Brain microvascular endothelial cell (primary cell): ENCODE measurements at places on chromosomes 3 and 15.

GRCh38 chr3:930866-931265, 162.0 kb upstream of the CNTN6 start:
- no peak for DNase-seq

- DNase-seq, result no peak
Observed at GRCh38 chr15:101479342-101479845, 10.1 kb downstream of the PCSK6 start.

DNA sequence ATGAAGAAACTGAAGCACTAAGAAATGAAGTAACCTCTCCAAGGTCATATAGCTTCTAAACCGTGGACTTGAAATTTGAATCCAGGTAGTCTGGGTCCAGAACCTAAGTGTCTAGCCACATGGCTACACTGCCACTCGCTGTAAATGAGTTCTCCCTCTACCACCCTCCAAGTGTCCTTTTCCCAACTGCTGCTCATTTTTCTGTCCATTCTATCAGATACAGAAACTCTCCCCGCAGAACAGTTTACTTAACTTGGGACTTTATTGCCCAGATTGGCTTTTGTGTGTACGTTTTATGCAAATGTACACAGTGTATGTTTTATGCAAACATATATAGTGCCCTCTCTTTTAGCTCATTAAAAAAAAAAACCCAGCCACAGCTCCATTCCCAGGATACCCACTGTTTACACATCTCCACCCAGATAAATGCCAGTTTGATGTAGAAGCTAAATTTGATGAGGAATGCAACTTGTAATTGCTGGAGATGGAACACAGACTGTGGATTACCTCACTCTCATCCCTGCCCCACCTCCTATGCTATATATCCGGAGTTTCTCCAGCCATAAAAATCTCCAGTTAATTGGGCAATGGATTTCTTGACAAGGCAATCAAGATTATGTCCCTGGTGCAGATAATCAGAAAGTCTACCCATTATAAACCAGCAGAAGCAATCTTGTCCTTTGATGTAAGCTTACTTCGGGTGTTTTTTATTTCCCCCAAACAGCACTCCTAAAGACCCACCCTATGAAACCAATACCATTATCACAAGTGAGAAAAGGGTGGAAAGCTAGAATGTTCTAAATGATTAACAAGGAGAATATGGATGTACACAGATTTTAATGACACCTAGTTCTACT, 42.0 kb downstream of the THBS1 start:
- no peak for DNase-seq

GRCh38 chr3:14181253-14181652, 2.6 kb downstream of the LSM3 start:
- no peak for DNase-seq

- DNase-seq, result peak; percentile 2
Observed at GRCh38 chr15:36571301-36571700, 8.1 kb upstream of the CDIN1 start.

GRCh38 chr3:42655331-42655888, 1.9 kb downstream of the ZBTB47 start:
- DNase-seq, result no peak

GRCh38 chr3:17489139-17489538, 253.3 kb downstream of the TBC1D5 start:
- DNase-seq, result no peak

DNA sequence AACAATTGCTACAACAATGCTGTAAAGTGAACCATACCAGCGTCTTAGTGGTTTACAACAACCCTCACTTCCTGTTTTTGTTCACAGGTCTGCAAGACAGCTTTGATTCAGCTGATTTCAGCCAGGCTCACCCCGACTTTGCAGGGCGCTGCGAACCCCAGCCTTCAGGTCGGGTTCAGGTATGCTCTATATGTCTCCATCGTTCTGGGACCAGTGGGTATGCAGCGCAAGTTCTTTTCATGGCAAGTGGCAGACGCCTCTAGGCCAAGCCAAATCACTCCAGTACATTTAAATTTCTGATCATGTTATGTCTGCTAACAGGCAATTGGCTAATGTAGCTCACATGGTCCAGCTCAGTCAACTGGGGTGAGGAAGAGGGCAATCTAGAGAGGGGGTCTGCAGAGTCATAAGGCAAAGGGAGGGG, 52.4 kb upstream of the RGMA start:
- no peak for DNase-seq
